HCT116 (cell line): ENCODE measurements at places on chromosomes 5 and 9. TPM values are rescaled to one million over a fixed set of nuclear protein-coding genes. Genes with fewer than 3 reads are reported as not detected.

- H3K4me1 ChIP-seq, result no peaks in the 10 kb centered on the region
- no peaks in the 10 kb centered on the region for H3K36me3 ChIP-seq
- no peak overlapping the region for H3K27ac ChIP-seq
- no peak for DNase-seq
These were observed 250.8 kb upstream of the FBXL7 start for GRCh38 chr5:15249152-15249551.

DNA sequence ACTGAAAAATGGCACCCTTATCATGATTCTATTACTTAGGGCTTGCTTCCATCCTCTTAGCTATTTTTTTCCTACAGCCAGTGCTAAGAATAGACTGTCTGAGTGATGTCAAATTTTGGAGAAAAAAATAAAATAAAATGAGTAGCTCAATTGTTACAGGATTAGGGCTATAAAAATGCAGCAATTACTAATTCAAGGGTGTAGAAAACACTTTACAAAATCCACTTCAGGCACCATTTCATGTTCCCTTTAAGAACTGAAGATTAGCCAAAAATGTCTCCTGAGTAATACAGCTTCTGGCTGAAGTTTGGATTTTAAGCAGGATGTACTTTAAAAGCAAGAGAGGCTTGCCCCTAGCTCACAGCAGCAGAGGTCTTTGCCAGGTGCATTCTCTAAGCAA is 240.5 kb upstream of the IRX1 start:
- DNase-seq, result no peak
- no peak overlapping the region for H3K4me3 ChIP-seq
- H3K4me1 ChIP-seq, result no peaks in the 10 kb centered on the region

Gene PCDHB15
- 0.07 TPM for total RNA-seq

Gene CNTFR
- not detected for total RNA-seq

Gene ADAMTS13
- 9.2 TPM for total RNA-seq

- peak overlapping the region; percentile 76 for H3K4me3 ChIP-seq
- peaks cover 21% of the 10 kb centered on the region; the same call in 1 of the 2 replicates for H3K36me3 ChIP-seq
- H3K4me1 ChIP-seq, result peaks cover 35% of the 10 kb centered on the region
- no peak for DNase-seq
- no peaks in the 10 kb centered on the region for H3K27me3 ChIP-seq
- peak overlapping the region; percentile 67 for H3K27ac ChIP-seq
These were observed 1.8 kb downstream of the LPCAT1 start for GRCh38 chr5:1521671-1522600.

Gene LHX2
- 10.2 TPM for total RNA-seq

- no peaks in the 10 kb centered on the region for H3K36me3 ChIP-seq
- no peak overlapping the region for H3K4me3 ChIP-seq
- H3K4me1 ChIP-seq, result peaks cover 17% of the 10 kb centered on the region
- no peak for DNase-seq
- H3K27me3 ChIP-seq, result no peaks in the 10 kb centered on the region
- H3K27ac ChIP-seq, result no peak overlapping the region
These were observed 179.7 kb downstream of the TSSK1B start for GRCh38 chr5:113255105-113255504.

DNA sequence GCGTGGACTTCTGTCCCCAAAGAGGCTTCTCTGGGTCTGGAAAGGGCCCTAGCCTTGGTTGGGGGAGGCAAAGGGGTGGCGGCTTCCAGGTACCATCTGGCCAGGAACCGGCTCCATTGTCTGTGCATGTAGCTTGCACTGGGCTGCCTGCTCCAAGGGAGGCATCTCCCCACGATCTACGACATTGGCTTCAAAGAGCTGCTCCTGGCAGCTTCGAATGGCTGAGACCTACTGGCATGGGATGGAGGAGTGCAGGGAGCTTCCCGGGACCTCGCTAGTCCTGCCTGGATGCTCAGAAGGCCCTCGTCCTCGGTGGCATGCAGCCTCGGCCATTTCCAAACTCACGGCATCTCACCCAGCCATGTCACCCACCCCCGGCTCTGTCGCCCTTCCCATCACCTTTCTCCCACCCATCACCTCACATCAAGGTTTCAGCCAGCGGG is 137.8 kb downstream of the KCNIP1 start:
- H3K36me3 ChIP-seq, result no peaks in the 10 kb centered on the region
- H3K27me3 ChIP-seq, result peaks cover 12% of the 10 kb centered on the region
- no peak for DNase-seq
- no peak overlapping the region for H3K4me3 ChIP-seq
- no peaks in the 10 kb centered on the region for H3K4me1 ChIP-seq

DNA sequence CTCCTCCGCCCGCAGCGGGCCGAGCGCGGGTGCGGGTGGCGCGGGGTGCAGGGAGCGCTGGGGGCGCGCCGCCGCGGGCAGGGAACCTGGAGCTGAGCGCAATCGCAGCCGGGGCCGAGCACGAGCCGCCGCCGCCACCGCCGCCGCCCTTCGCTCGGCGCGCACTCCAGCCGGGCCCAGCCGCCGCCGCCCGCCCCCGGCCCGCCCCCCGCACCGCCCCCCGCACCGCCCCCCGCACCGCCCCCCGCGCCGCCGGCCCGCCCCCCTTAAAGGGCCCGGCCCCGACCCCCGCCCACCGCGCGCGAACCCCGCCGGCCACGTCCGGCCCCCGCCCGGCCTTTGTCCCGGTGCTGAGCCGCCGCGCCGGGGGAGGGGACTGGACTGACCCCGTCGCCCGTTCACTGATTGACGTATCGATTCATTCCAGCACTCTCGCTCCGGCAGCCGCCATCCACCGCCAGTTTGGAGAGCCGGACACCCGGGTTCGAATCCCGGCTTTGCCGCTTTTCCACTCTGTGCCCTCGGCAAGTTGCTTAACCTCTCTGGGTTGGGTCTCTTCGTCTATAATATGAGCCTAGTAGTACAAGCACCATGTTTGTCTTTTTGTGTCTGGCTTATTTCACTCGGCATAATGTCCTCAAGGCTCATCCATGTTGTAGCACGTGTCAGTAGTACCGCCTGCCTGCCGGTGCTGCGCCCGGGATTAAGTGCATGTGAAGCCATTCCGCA is at the start of gene SH3PXD2B:
TSS of gene SH3PXD2B (minus strand) at position 168 of the 729 bp plus-strand sequence. CDS start 173 bp downstream, outside the sequence.
- H3K27ac ChIP-seq, result peak within 1 kb of the TSS; percentile 60
- no peak for DNase-seq
- H3K4me1 ChIP-seq, result peaks cover 44% of the 10 kb centered on the region
- H3K27me3 ChIP-seq, result no peaks in the 10 kb centered on the region

- H3K27ac ChIP-seq, result no peak overlapping the region
- DNase-seq, result no peak
- no peaks in the 10 kb centered on the region for H3K4me1 ChIP-seq
- no peaks in the 10 kb centered on the region for H3K36me3 ChIP-seq
- H3K27me3 ChIP-seq, result 0 out of 2 replicates have a peak, but pooled peaks cover 3% of the 10 kb centered on the region
These were observed 171.8 kb downstream of the PDE4D start for GRCh38 chr5:59721741-59722140.

GRCh38 chr5:143041461-143041860 is 271.3 kb downstream of the ARHGAP26 start:
- H3K36me3 ChIP-seq, result no peaks in the 10 kb centered on the region
- H3K27me3 ChIP-seq, result no peaks in the 10 kb centered on the region
- DNase-seq, result no peak
- peaks cover 11% of the 10 kb centered on the region for H3K4me1 ChIP-seq
- H3K4me3 ChIP-seq, result no peak overlapping the region

GRCh38 chr9:71929223-71929622 is 17.8 kb downstream of the C9orf85 start:
- no peaks in the 10 kb centered on the region for H3K4me1 ChIP-seq
- H3K27ac ChIP-seq, result no peak overlapping the region
- no peak overlapping the region for H3K4me3 ChIP-seq
- no peaks in the 10 kb centered on the region for H3K27me3 ChIP-seq
- DNase-seq, result no peak

GRCh38 chr9:133727277-133727875 is 10.8 kb downstream of the SARDH start:
- no peak for DNase-seq
- no peaks in the 10 kb centered on the region for H3K36me3 ChIP-seq
- 0 out of 2 replicates have a peak, but pooled peaks cover 12% of the 10 kb centered on the region for H3K27me3 ChIP-seq

DNA sequence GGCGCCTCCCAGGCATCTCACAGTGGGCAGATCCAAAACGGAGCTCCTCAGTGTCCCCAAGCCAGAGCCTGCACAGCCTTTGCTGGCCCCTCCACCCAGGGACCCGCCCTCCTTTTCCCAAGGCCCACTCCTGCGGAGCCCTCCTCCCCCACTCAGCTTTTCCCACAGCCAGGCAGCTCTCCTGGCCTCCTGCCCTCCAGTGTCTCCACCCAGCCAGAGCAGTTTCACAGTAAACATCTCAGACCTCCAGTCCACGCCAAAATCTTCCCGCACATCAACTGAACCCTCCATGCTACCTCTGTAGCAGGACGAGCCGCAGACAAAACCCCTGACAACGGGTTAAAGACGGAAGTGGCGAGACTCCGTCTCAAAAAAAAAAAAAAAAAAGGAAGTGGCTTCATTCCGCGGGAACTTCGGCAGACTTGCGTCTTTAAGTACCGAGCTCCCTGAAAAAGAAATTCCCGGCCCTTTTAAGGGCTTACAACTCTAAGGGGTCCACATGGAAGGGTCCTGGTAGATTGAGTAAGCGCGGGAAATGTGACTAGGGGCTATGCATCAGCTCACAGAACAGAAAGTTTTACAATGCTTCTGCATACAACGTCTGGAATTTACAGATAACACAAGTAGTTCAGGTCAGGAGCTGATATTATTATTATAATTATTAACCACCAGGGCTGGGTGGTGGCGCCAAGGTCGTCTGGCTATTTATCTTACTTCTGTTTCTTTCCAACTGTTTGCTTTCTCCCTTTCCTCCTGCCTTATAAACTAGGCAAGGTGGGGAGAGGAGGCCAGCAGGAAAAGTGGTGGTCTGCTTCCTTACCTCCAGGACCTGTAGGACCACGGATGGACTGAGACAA is 11.4 kb upstream of the GRIN1 start:
- no peak overlapping the region for H3K4me3 ChIP-seq
- no peak overlapping the region; the same call in 1 of the 2 replicates for H3K27ac ChIP-seq
- no peaks in the 10 kb centered on the region for H3K36me3 ChIP-seq
- no peaks in the 10 kb centered on the region for H3K27me3 ChIP-seq
- H3K4me1 ChIP-seq, result peaks cover 21% of the 10 kb centered on the region

Gene PCDHB16
- total RNA-seq, result not detected

Gene MCTP1
- 0.44 TPM for total RNA-seq

- DNase-seq, result no peak
- no peak overlapping the region for H3K27ac ChIP-seq
- no peaks in the 10 kb centered on the region for H3K27me3 ChIP-seq
- no peaks in the 10 kb centered on the region for H3K4me1 ChIP-seq
- no peaks in the 10 kb centered on the region for H3K36me3 ChIP-seq
These were observed 41.0 kb downstream of the KCNV2 start for GRCh38 chr9:2758162-2758897.

Gene RLN1
- not detected for total RNA-seq

- H3K27ac ChIP-seq, result no peak overlapping the region
- H3K4me3 ChIP-seq, result no peak overlapping the region
These were observed 49.9 kb upstream of the PPP2CA start for GRCh38 chr5:134275822-134276221.

GRCh38 chr9:109013679-109014607 is 644 bp upstream of the CTNNAL1 start:
- H3K36me3 ChIP-seq, result no peaks in the 10 kb centered on the region
- no peaks in the 10 kb centered on the region for H3K27me3 ChIP-seq
- peak overlapping the region; percentile 84 for H3K4me3 ChIP-seq
- peaks cover 35% of the 10 kb centered on the region for H3K4me1 ChIP-seq
- H3K27ac ChIP-seq, result peak overlapping the region; percentile 48; the same call in 1 of the 2 replicates

Gene CARTPT
- total RNA-seq, result not detected

DNA sequence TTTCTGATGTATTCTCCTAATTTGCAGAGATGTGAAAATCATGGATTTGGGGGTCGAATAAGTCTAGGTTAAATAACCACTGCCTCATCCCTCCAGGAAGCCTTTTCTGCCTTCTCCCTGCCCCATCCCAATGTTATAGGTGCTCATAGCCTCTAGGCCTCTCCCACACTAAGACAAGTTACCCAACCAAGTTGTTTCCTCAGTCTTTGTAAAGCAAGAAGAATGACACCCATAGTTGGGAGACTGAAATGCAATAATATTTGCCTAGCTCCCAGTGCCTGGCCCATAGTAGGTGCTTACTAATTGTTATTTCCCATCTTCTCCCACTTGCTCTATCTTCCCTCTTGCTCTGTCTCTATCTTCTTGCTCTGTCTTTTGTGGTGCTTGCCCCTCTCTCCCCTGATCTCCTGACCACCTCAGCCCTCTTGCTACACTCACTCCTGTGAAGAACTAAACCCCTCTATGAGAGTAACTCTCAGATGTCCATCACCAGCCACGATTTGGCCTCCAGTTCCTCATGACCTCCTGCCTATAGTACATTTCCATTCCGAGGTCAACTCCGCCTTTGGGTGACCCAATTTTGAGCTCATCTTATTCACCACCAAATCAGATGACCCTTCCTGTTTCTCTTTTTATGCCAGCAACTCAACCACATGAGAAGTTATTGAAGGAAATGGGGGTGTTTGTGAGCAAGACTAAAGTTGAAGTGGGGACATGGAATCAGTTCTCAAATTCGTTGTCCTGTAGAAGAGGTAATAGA is 7.0 kb downstream of the AFAP1L1 start:
- no peak for DNase-seq
- no peak overlapping the region for H3K27ac ChIP-seq
- H3K36me3 ChIP-seq, result no peaks in the 10 kb centered on the region
- no peaks in the 10 kb centered on the region for H3K27me3 ChIP-seq

Gene S1PR3
- 0.07 TPM for total RNA-seq

- H3K4me3 ChIP-seq, result no peak overlapping the region
- no peaks in the 10 kb centered on the region for H3K36me3 ChIP-seq
- no peak for DNase-seq
- H3K4me1 ChIP-seq, result no peaks in the 10 kb centered on the region
- no peak overlapping the region for H3K27ac ChIP-seq
- H3K27me3 ChIP-seq, result no peaks in the 10 kb centered on the region
These were observed 410.7 kb downstream of the DNAH5 start for GRCh38 chr5:13533833-13534232.

GRCh38 chr5:178515776-178516503 is 74.3 kb downstream of the COL23A1 start:
- no peak overlapping the region for H3K4me3 ChIP-seq
- peaks cover 32% of the 10 kb centered on the region for H3K27me3 ChIP-seq
- DNase-seq, result no peak
- H3K4me1 ChIP-seq, result no peaks in the 10 kb centered on the region
- no peak overlapping the region for H3K27ac ChIP-seq

DNA sequence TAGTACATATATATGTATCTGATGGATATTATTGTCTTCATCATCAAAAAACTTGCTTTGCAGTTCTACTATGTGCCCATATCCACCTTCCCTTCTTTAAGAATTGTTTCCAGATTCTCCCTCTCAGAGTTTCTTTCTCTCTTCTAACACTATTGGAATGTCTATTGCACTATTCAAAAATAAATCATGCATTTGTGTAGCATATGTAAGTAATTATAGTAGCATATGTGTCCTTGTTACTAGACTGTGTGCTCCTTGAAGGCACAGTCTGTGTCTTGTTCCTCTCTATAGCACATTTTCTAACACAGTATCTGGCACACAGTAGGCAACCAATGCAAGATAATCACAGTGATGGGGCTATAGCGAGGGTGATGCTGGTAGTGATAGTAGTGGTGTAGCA is 43.4 kb upstream of the TRIM32 start:
- no peak overlapping the region for H3K27ac ChIP-seq
- H3K36me3 ChIP-seq, result no peaks in the 10 kb centered on the region
- H3K4me1 ChIP-seq, result no peaks in the 10 kb centered on the region
- H3K4me3 ChIP-seq, result no peak overlapping the region

Gene INSL4
- total RNA-seq, result not detected

- no peak overlapping the region for H3K27ac ChIP-seq
- H3K27me3 ChIP-seq, result no peaks in the 10 kb centered on the region
- no peaks in the 10 kb centered on the region for H3K4me1 ChIP-seq
- no peaks in the 10 kb centered on the region for H3K36me3 ChIP-seq
- DNase-seq, result no peak
- no peak overlapping the region for H3K4me3 ChIP-seq
These were observed 382.7 kb upstream of the CDH10 start for GRCh38 chr5:25027526-25027925.
